ENCODE measurements at places on chromosomes 5 and 9. TPM values are rescaled to one million over a fixed set of nuclear protein-coding genes. Genes with fewer than 3 reads are reported as not detected.

ENHO gene
- 22.1 TPM for total RNA-seq

LCN10 gene
- 8.8 TPM for total RNA-seq

NUDT2 gene
- 14.1 TPM for total RNA-seq

TAL2 gene
- total RNA-seq = 3.7 TPM

PCDH12 gene
- total RNA-seq = 1.2 TPM

PCDHGB7 gene
- total RNA-seq = 18.0 TPM

PCDHB2 gene
- 1.7 TPM for total RNA-seq

All from tibial nerve (tissue), 4 donors.